ENCODE measurements at places on chromosomes 13 and 19. TPM values are rescaled to one million over a fixed set of nuclear protein-coding genes. Genes with fewer than 3 reads are reported as not detected.

Gene TMEM255B
- not detected for total RNA-seq

Gene IRGC
- total RNA-seq = not detected

Gene GTF2F1
- 44.1 TPM for total RNA-seq

Gene FGF9
- not detected for total RNA-seq

Gene SPRED3
- total RNA-seq = 0.97 TPM

Gene CYP2A7
- total RNA-seq = not detected

Gene CCDC70
- not detected for total RNA-seq

Gene GFY
- not detected for total RNA-seq

Gene LAIR1
- total RNA-seq = not detected

Gene FBN3
- total RNA-seq = not detected

Gene ZIM2
- not detected for total RNA-seq

Gene CEACAM21
- not detected for total RNA-seq

Gene LYL1
- 1.4 TPM for total RNA-seq

DNA sequence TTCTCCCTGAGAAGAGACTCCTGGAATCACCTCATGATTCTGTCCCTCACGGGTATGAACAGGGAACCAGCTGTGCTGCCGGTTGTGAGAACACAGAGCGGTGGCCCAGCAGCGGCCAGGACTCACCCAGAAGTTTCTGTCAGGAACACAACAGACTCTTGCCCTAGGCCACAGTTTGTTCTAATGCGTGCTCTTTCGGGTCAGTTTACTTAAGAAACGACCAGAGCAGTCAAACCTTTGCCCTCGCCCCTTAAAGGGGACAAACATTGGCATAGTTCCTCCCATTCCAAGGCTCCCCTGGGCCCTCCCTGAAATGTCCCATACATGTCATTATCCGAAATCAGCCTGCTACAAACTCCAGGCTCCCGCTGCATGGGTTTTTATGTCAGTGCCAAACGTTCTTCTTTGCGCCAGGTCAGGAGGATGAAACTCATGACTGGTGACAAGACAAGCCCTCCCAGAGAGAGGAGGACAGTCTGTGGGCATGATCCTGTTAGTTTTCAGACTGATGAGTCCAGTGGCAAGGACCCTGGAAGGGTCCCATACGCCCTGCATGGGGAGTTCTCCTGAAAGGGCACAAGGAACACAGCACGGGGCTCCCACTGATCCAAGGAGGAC, 18.3 kb downstream of the ZIC5 start:
- no peak for DNase-seq

DNA sequence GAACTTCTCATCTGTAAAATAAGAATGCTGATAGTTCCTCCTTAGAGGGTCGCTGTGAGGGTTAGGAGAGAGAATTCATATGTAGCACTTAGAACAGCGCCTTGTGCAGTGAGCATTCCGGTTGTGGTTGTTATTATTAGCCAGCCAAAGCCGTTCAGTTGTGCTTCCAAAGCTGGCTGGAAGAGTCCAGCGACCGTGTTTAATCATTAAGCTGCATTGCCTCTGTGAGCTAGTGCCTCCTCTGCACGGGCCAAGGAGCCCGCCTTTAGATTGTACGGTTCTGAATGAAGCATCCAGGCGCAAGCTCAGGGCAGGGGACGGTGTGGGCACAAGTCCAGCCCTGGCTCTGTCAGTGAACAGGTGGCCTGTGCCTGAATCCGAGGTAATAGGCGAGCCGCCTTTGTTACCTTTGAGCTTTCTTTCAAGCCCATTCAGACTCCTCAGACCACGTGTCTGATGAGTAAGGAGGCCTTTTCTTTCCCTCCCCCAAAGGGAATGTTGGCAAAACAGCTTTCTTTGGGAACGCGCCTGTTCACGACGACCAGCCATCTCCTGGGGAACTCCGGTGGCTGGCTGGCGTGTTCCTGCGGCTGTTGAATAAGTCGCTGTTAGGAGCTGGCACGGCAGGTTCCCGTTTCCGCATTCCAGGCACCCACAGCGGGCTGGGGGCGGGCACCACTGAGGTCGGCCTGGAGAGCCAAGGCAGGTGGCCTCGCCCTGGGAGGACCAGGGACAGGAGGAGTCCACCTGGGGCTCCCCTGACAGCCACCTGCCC, 25.1 kb downstream of the SIPA1L3 start:
- no peak for DNase-seq

GRCh38 chr19:7678971-7679751, 1.5 kb upstream of the TRAPPC5 start:
- DNase-seq = no peak

- DNase-seq = no peak
These were observed 2.2 kb downstream of the ARHGAP45 start for GRCh38 chr19:1069009-1069779.

GRCh38 chr19:46429999-46430398, 1.3 kb upstream of the PNMA8C start:
- no peak for DNase-seq

- DNase-seq = no peak
These were observed 255.1 kb upstream of the SOX21 start for GRCh38 chr13:94967183-94968039.

GRCh38 chr19:12859546-12859945, 21.2 kb downstream of the MAST1 start:
- DNase-seq = no peak

- DNase-seq = peak; percentile 26
These were observed 8.7 kb downstream of the SIGLECL1 start for GRCh38 chr19:51259348-51260245.

GRCh38 chr13:100566543-100566942, 22.0 kb downstream of the GGACT start:
- DNase-seq = no peak

DNA sequence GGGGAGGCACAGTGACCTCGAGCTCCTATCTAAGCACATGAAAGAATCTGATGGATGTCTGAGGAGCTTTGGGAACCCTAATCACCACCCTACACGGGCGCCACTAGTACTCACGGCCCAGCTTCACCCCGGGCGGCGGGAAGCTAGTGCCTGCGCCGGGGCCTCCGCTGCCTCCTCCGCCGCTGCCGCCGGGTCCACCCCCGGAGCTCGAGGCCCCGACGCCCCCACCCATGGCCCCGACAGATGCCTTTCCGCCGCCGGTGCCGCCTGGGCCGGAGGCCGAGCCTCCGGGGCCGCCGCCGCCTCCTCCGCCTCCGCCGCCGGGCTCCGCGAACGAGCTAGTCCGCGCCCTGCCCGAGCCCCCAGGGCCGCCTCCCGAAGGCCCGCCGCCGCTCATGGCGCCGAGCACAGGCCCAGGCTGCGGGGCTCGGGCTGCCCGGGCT, 312 bp downstream of the GSK3A start:
- DNase-seq = no peak

GRCh38 chr19:50875795-50876422, 2.7 kb downstream of the KLK2 start:
- no peak for DNase-seq

DNA sequence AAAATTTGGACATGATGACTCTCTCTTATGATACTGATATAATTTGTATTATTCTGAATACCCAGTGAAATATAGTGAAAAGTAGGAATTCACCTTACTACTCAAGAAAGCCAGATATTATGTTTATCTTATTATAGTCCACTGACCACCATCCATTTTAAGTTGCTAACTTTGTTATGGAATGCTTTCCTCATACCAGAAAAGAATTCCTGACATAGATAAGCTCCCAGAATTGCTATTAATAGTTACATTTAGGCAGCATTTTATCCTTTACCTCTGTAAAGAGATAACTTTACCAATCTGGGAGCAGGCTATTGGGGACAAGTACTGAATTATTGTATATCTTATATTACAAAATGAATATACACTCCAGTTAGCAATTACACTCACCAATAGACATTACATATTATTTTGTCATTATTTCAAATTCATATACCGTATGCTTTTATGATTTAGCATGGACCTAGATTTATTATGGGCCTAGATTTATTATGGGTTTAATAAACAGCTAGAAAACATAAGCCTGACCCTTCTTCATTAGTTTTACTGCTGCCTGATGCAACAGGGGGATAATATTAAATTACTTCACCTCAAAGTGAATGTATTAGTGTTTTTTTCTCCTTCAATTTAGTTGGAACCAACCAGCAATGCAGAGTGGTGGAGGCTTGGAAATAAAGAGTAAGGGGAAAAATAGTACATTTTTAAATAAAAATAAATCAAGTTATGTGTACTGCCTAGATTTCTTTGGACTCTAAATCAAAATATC, 1886.1 kb downstream of the PCDH9 start:
- no peak for DNase-seq

GRCh38 chr13:66835040-66835628, 395.0 kb downstream of the PCDH9 start:
- no peak for DNase-seq

DNA sequence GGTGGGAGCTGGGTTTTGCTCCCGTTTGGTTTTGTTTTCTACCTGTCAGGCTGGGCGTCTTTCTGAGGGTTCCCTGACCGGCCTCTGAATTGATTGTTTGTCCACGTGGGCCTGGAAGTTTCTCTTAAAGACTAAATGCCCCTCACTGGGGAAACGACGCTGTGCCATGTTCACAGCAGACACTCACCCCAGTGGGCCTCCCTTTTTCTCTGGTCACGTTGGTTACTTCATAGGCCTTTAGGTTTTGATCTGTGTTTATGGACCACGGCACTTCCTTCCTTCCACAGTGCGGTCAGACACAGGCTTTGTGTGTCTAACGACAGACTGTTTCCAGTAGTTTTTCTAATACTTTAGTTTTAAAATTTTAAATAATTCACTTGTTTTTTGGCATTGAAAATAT, 20.1 kb upstream of the NDUFS7 start:
- no peak for DNase-seq

DNA sequence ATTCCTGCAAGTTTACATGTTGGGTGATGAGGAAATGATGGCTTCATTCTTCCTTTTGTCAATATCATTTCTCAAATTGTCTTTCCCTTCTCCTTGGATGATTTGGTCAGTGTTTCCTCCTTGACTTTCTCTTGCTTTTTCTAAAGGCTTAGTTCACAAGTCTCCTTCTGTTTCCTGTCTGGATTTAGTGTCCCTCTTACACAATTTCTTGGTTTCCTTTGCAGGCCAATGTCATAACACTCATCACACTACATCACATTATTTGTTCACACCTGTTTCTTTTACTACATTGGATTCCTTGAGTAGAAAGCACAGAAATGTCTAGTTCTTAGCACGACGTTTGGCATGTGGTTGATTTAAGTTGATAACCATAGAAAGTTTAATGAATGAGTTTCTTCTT, 490.7 kb downstream of the TDRD3 start:
- no peak for DNase-seq

DNA sequence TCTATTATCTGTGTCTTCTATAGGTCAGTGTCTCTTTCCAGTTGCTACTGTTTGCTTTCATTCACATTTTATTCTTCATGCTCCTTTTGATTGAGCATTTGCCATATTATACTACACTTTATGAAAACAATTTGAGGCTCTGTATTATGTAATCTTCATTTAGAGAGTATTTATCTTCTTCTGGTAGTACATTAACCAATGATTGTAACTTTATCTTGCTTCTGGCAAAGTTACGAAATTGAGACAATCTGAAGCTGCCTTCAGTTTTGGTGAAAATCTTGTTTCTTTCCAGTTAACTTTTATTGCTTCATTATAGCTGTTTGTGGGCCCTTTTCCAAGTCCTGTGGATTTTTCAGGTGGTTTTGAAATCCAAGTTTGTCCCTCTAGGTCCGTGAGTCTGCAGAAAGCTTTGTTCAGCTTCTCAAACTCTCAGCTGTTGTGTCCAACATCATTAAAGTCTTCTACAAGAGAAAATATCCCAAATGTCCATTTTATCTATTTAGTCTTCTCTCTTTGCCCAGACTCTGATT, 1255.4 kb upstream of the SPRY2 start:
- DNase-seq = no peak

DNA sequence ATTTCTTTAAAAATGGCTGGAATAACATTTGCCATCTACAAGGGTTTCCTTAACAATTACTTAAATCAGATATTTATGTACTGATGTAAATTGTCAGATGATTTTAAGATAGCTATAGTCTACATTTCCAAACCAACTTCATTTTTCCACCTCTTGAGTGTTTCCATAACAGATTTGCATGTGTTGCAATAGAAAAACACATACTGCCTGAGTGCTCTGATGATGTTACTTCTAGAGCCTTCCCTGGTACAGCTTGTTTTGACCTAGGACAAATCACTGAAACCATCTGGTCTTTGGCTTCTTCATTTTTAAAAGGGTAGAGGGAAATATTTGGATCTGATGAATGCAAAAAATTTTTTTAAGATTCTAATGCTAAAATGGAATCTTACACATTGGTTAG, 245.9 kb downstream of the PCDH9 start:
- no peak for DNase-seq

GRCh38 chr19:42356686-42357085, 31.3 kb downstream of the MEGF8 start:
- DNase-seq = no peak

- no peak for DNase-seq
These were observed 167.4 kb downstream of the KDM4B start for GRCh38 chr19:5136073-5136855.

DNA sequence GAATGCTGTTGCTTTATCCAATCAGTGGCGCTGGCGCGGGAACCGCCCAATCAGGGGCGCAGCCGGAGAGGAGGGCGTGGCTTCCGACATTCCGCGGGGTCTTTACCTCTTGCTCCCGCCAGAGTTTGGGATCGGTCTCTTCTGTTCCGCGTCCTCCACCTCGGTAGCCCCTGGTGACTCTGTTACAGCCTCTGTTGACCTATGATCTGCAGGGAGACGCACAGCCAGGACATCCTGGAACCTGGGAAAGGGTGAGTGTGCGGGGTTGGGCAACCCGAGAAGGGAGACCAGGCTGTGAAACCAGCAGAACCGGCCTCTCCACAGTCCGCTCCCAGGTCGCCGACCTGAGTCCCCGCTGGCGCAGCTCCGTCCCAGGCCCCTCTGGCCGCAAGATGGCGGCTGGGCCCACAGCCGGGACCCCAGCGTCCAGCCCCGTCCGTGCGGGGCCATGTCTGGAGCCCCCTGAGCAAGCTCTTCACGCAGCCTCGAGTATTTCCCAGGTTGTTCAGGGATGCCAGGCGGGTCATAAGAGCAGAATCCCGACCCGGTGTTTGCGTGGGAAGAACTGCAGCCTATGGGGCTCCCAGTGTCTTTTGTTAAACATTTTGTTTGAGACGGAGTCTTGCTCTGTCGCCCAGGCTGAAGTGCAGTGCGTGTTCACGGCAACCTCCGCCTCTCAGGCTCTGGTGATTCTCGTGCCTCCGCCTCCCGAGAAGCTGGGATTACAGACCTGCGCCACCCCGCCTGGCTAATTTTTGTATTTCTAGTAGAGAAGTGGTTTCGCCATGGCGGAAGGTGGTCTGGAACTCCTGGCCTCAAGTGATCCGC, 4.4 kb upstream of the ZNF681 start:
- no peak for DNase-seq
